ENCODE measurements at places on chromosomes 12 and 14.

GRCh38 chr12:27572486-27573255 lies 48.7 kb downstream of the PPFIBP1 start:
- DNase-seq, result no peak
- no peaks in the 10 kb centered on the region for H3K27me3 ChIP-seq
- no peaks in the 10 kb centered on the region for H3K36me3 ChIP-seq
- no peak overlapping the region for H3K27ac ChIP-seq
- no peak overlapping the region for H3K4me3 ChIP-seq

DNA sequence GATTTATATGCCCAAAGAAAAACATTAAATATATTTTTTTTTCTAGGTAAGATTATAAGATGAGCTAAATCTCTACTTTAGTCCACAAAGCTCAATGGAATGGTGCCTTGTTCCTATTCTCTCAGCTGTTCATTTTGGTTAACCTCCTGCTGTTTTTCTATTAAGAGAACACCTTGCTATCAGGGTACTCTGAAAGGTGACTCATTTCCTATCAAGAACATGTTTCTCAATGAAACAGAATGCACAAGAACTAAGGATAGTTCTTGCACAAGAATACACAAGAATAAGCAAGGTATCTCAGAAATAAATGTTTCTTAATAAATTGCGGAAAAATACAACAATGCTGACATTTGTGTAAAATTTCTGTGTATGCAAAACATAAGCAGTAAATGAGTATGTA lies 14.1 kb downstream of the ABCD2 start:
- no peaks in the 10 kb centered on the region for H3K27me3 ChIP-seq
- H3K4me1 ChIP-seq, result no peaks in the 10 kb centered on the region
- no peak for DNase-seq
- no peaks in the 10 kb centered on the region for H3K36me3 ChIP-seq
- no peak overlapping the region for H3K4me3 ChIP-seq

- H3K36me3 ChIP-seq, result no peaks in the 10 kb centered on the region
- H3K27me3 ChIP-seq, result peaks cover 19% of the 10 kb centered on the region
- DNase-seq, result no peak
- H3K4me3 ChIP-seq, result no peak overlapping the region
Observed at GRCh38 chr14:95460647-95461478, 55.6 kb downstream of the SYNE3 start.

GRCh38 chr12:67474934-67475620 lies 173.5 kb upstream of the DYRK2 start:
- no peaks in the 10 kb centered on the region for H3K36me3 ChIP-seq
- no peak overlapping the region for H3K4me3 ChIP-seq
- no peaks in the 10 kb centered on the region for H3K4me1 ChIP-seq
- H3K27me3 ChIP-seq, result peaks cover 10% of the 10 kb centered on the region

- DNase-seq, result no peak
- H3K4me3 ChIP-seq, result no peak overlapping the region
- peaks cover 27% of the 10 kb centered on the region for H3K36me3 ChIP-seq
Observed at GRCh38 chr14:88518592-88519512, 36.0 kb downstream of the PTPN21 start.

DNA sequence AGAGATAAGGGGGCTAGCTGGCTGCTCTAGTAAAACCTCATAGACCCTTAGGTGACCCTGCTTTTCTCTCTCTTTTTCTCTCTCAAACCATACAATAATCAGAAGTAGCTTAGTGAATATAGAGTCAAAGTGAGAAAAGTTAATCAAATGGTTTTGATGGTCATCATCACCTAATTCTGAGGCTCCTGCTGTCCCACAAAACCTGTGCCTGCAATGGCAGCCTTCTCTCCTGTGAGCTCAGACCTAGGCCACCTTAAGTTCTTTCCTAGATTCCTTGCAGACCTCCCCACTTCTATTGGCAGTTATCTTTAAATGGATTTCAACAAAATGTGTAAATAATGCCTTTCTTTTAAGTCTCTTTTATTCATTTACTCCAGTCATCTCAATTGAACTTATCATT lies 1.5 kb upstream of the RPAP3 start:
- H3K4me3 ChIP-seq, result no peak overlapping the region
- peaks cover 27% of the 10 kb centered on the region for H3K4me1 ChIP-seq
- DNase-seq, result no peak
- no peaks in the 10 kb centered on the region for H3K27me3 ChIP-seq

DNA sequence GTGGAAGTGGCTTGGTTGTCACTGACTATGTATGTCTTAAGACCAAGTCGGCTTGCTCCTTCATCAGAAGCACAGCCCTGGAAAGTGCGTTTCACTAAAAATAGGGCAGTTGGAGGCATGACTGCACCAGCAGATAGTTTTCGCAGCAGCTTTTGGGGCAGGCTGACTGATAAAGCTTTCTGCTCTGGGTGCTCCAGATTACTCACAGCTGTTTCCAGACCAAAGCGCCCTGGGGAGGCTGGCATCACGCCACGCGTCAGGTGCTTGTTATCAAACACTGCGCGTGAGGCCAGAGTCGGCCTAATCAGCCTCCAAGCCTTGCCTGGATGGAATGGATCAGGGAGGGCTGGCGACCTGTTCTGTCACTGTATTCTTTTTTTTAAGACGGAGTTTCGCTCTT lies 13.3 kb upstream of the LRRC10 start:
- DNase-seq, result no peak
- H3K36me3 ChIP-seq, result no peaks in the 10 kb centered on the region
- no peaks in the 10 kb centered on the region for H3K4me1 ChIP-seq
- H3K27me3 ChIP-seq, result no peaks in the 10 kb centered on the region

DNA sequence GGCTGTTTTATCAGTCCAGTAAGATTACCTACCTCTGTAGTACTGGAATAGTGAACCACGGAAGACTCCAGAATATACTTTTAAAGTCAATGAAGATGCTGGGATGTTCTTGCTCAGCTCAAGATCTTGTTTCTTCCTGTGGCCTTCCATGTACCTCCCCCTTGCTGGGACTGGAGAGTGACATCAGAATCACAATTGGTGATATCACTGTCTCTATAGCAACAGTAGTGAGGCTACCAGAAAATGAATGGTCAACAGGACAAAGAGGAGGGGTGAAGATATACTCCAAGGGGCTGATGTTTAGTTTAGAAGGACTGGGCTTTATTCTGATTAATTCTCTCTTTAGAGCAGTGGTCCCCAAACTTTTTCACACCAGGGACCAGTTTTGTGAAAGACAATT lies 3.8 kb downstream of the AKAP3 start:
- peaks cover 19% of the 10 kb centered on the region for H3K4me1 ChIP-seq
- no peaks in the 10 kb centered on the region for H3K27me3 ChIP-seq
- DNase-seq, result no peak
- H3K4me3 ChIP-seq, result no peak overlapping the region
- no peak overlapping the region for H3K27ac ChIP-seq

DNA sequence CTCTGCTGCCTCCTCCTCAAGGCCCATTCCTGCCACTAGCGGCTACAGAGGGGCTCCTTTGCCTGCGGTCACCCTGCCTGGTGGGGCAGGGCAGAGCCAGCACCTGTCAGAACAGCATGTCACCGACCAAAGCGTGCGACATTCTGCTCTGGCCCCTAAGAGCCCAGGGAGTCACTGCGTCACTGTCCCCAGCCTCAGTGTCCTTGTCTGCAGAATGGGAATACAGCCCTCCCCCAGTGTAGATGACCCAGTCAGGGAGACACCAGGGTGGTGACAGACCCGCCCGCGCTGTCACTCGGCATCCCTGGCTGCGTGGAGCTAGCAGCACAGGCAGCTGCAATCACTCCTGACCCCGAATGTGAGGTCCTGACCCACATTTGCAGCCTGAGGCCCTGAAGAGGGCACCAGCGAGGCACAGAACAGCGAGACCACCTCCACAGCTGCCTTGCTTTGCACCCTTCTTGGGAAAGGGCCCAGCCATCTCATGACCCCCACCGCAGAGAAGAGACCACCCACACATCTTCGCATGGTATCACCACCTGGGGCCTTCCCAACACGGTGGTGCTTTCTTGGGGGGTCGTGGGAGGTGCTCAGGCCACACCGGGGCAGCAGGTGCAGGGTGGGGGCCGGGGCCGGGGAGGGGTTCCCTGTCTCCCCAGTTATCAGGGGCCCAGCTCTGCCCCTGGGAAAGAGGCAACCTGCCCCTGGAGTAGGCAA lies 2.5 kb downstream of the AHNAK2 start:
- H3K4me1 ChIP-seq, result peaks cover 8% of the 10 kb centered on the region
- H3K36me3 ChIP-seq, result no peaks in the 10 kb centered on the region
- H3K4me3 ChIP-seq, result no peak overlapping the region
- H3K27me3 ChIP-seq, result peaks cover 42% of the 10 kb centered on the region

GRCh38 chr12:121668750-121669520 lies 519 bp downstream of the MORN3 start:
- H3K36me3 ChIP-seq, result no peaks in the 10 kb centered on the region
- peak; percentile 59 for DNase-seq
- no peaks in the 10 kb centered on the region for H3K27me3 ChIP-seq
- no peak overlapping the region for H3K4me3 ChIP-seq
- H3K4me1 ChIP-seq, result peaks cover 5% of the 10 kb centered on the region

- H3K36me3 ChIP-seq, result peaks cover 4% of the 10 kb centered on the region
- H3K4me3 ChIP-seq, result no peak overlapping the region
- H3K27me3 ChIP-seq, result no peaks in the 10 kb centered on the region
- peaks cover 36% of the 10 kb centered on the region for H3K4me1 ChIP-seq
Observed at GRCh38 chr14:81535396-81536164, 1.9 kb upstream of the SEL1L start.

GRCh38 chr14:98819867-98820206 lies 452.2 kb downstream of the BCL11B start:
- H3K27ac ChIP-seq, result peak overlapping the region; percentile 96
- peaks cover 15% of the 10 kb centered on the region for H3K27me3 ChIP-seq
- no peaks in the 10 kb centered on the region for H3K36me3 ChIP-seq
- H3K4me3 ChIP-seq, result no peak overlapping the region
- DNase-seq, result no peak
- H3K4me1 ChIP-seq, result peaks cover 29% of the 10 kb centered on the region

- peaks cover 10% of the 10 kb centered on the region for H3K4me1 ChIP-seq
- no peak overlapping the region for H3K4me3 ChIP-seq
- DNase-seq, result no peak
- H3K27me3 ChIP-seq, result no peaks in the 10 kb centered on the region
- no peaks in the 10 kb centered on the region for H3K36me3 ChIP-seq
Observed at GRCh38 chr12:29547864-29548263, 50.4 kb upstream of the OVCH1 start.

DNA sequence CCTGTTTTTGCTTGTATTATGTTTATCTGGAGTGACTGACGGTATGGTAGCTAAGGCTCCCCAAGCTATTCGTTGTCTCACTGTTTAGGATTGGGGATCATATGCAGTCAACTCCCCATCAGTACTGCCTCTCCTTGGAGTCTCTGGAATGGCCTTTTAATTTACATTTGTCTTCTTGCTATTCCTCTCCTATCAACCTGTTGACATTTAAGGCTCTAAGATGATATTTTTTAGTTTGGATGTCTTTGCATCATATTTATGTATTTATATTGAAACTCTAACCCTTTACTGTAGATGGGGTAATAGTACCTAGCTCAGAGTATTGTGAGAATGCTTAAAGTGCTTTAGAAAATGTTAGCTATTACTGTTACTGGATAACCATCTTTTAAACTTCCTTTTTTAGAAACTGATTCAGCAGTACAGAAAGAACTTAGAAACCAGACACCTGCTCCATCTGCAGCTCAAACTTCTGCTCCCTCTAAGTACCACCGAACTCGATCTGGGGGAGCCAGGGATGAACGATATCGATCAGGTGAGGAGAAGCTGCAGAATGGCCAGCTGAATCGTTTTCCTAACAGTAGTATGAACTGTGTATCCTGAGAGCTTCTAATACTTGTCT lies 123.5 kb upstream of the ATF1 start:
- H3K36me3 ChIP-seq, result peaks cover 6% of the 10 kb centered on the region
- H3K4me3 ChIP-seq, result no peak overlapping the region
- no peaks in the 10 kb centered on the region for H3K27me3 ChIP-seq
- H3K4me1 ChIP-seq, result peaks cover 13% of the 10 kb centered on the region

DNA sequence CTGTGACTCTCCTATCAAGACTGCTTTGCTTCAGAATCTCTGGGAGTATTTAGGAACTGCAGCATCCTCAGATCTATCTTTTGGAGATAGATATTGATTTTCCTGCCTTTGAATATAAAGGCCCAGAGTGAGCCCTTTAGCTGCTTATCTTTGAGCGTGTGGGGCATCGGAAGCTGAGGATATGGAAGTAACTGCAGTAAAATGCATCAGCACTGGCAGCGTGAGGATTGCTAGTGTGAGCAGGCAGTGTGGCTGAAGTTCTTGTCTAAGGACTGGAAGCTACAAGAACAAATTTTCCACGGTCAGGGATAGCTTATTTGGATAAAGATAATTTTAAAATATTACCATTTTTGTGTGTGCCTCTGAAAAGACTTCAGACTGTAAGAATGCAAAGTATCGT lies 474.7 kb downstream of the NPAS3 start:
- no peak overlapping the region for H3K4me3 ChIP-seq
- peaks cover 7% of the 10 kb centered on the region for H3K4me1 ChIP-seq
- H3K36me3 ChIP-seq, result no peaks in the 10 kb centered on the region

DNA sequence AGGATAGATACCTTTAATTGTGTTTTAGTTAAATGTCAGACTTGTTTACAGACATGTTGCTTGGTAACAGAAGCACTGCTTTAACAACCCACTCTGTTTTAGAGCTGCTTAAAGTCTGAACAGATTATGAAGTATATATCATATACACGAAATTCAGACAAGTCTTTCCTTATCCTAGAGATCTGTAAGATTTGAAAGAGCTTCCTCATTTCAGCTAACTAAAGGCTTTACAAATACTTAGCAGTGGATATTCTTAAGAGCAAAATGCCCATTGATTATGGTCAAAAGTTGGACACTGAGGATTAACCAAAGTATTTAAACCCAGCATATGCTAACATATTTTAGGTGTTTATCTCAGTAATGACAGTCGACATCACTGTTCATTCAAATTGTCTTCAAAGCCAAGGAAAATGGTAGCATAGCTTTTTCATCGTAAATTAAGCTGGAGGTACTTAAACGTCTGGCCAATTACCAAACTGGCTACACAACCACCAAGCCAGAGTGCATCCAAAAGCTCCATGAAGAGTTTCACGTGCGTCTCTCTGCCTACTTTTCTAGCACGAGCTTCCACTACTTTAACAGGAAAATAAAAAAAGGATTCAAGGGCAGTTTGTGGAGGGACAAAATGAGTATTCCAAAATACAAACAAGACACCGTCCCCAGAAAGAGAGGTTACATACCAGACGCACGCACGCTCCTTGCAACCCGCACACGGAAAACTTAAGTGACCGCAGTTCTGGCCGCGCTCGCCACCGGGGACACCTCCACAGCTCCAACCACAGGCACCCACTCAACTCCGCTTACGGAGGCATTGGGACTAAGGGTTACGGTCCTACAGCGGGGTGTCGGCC lies 565 bp downstream of the CEP83 start:
- peak overlapping the region; percentile 94 for H3K27ac ChIP-seq
- peaks cover 11% of the 10 kb centered on the region for H3K36me3 ChIP-seq
- H3K4me1 ChIP-seq, result peaks cover 8% of the 10 kb centered on the region

DNA sequence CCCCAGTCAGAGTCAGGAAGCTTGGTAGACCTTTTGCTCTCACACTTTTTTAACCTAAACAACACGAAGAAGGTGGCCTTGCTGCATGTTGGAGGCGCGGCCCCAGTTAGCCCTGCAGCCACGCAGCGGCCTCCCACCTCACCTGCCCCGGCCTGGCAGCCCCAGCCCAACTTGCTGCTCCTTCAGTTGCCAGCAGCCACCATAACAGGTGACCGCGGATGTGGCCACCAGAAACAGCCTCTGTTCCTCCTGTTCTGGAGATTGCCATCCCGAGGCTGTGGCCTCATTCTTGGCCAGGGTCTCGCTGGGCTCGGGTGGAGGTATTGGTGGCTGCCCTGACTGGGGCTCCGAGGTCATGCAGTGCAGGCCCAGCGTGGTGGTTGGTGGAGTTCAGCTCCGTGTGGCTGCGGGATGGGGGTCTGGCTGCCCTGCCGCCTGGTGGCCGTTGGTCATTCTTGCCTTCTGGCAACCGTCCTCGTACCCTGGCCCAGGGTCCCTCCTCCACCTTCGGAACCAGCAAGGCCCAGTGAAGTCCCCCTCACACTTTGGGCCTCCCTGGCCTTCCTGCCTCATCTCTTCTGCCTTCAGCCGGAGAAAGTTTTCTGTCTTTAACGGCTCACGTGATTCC lies 20.7 kb upstream of the TEX22 start:
- peak overlapping the region; percentile 37 for H3K27ac ChIP-seq
- peaks cover 9% of the 10 kb centered on the region for H3K36me3 ChIP-seq
- no peak for DNase-seq
- H3K27me3 ChIP-seq, result no peaks in the 10 kb centered on the region

Data from progenitor cell of endocrine pancreas (in vitro differentiated cells).